Caki2 (cell line): ENCODE measurements at places on chromosomes 6 and 20. TPM values are rescaled to one million over a fixed set of nuclear protein-coding genes. Genes with fewer than 3 reads are reported as not detected.
A peak's percentile ranks its signal among the peaks of the same experiment; 100 is the strongest.

DNA sequence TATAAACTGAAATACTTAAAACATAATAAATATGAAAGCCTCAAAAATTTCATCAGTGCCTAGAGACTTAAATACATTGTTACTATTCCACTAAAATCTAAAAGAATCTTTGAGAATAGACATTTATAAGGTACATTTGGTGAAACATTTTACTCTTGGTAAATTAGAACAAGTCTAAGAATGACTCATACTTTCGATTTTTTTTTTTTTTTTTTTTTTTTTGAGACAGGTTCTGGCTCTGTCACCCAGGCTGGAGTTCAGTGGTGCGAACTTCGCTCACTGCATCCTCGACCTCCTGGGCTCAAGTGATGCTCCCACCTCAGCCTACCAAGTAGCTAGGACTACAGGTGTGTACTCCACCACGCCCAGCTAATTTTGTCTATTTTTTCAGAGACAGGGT lies 6.4 kb downstream of the FUCA2 start:
- no peak for DNase-seq

DNA sequence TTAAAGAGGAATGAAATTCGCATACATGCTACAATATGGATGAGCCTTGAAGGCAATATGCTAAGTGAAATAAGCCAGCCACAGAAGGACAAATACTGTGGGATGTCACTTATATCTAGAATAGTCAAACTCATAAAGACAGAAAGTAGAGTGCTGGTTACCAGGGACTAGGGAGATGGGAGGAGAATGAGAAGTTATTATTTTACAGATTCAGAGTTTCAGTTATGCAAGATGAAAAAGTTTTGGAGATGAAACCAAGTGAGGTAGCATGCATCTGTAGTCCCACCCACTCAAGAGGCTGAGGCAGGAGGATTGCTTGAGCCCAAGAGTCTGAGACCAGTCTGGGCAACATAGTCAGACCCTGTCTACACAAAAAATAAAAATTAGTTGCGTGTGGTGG lies 82.5 kb upstream of the ARID1B start:
- no peak for DNase-seq

GRCh38 chr20:25301357-25301920 lies 53.6 kb downstream of the PYGB start:
- no peak for DNase-seq

GRCh38 chr6:137892271-137892708 lies 25.2 kb downstream of the TNFAIP3 start:
- DNase-seq, result no peak

DNA sequence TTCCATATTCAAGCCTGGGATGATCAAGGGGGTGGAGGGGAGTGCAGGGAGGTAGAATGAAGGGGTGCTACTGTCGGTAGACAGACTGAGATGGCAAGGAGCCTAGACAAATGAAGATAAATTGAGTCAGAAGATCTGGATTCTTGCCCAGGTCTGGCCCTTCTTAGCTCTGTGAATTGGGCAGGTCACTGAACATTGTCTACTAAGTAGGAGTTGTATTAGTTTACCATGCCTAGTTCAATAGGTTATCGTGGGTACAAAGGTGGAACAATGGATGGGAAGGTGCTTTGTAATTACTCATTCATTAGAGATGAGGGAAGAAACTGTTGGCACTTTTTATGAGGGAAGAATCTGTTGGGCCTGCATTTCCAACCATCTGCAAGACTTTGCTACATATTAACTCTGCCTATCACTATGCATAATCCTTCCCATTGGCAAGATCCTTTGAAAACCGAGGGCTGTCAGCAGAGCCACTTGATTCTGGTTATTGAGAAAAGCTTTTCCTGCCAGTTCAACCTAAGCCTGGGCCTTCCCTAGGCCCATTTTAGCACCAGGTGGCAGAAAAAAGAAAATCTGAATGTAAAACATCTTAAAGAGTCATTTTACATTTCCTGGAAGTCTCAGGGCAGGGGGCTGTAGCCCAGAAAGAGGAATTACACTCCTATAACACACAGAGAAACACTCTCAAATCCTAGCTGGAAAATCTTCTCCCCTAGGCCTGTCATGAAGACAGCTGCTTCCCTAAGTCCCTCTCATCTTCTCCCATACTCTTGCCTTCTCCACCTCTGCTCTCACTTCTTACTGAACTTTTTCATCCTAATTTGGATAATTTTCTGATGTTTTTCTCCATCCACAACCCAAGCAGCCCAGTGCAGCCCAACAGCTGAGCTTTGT lies 103.5 kb downstream of the CD24 start:
- peak; percentile 95 for DNase-seq

GRCh38 chr6:64520050-64520449 lies 884.4 kb downstream of the PHF3 start:
- DNase-seq, result peak; percentile 69

DNA sequence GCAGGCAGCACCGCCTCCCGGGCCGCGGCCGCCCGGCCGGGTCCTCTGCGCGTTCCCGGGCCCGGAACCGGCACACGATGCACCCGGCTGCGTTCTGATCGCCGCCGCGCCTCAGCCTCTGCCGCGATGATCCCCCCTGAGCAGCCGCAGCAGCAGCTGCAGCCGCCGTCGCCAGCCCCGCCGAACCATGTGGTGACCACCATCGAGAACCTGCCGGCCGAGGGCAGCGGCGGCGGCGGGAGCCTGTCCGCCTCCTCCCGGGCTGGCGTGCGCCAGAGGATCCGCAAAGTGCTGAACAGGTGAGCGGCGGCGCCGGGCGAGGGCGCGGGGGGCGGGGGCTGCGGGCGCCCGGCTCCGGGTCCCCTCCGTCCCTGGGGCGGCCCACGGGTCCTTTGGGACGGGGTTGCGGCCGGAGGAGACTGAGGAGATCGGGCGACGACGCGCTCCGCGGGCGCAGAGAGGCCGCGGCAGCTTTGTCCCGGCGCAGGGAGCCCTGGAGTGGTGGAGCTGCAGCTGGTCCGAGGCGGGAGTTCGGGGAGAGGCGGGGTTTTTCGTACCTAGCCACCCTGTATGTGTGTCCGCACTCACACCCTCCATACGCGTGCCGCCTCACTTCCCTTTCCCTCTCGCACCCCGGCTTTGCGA lies 659 bp downstream of the SLC35F1 start:
- DNase-seq, result no peak

DNA sequence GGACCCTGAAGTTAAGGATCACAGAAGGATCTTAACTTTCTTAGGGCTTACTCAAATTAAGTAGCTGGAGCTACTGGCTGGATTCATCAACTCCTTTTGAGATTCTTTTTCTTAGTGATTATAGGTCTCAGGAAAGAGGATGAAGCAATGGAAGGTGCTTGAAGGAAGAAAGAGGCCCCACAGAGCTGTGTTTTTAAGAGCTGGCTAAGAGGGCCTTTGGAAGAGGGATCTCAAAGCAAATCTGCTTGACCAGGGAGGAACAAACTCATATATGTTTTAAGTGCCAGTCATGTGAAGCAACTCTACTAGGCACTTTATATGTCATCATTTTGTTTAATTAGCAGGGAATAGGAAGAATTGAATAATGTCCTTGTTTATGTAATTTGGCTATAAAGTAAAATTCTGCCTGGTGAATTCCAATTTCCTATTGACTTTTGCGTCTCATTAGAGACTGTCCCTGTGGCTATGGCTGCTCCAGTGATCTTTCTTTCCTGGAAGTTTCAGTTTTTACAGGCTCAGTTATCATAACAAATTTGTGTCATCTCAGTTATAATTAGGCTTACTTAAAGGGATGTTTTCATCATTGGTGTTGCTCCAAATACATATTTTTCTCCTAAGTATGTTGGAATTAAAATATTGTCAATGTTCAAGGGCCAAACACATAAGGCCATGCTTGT lies 222.8 kb upstream of the CITED2 start:
- no peak for DNase-seq

DNA sequence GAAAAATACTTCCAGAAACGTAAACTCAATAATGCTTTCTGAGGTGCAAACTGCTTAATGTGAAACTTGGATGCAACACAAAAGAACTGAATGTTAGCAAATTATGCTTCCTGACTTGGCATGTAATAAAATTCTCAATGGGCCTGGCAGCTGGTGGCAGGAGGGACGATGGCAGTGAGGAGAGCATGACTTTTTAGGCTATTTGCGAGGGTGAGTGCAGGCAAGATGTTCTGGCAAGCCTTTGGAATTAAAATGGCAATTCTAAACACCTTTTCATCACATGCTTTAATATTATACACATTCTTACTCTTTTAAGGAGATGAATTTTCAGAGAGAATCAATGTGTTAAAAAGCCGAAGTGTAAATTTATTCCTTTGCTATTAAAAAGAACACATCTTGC lies 224.8 kb upstream of the CDH4 start:
- no peak for DNase-seq

GRCh38 chr6:168194732-168195567 lies 115.9 kb upstream of the FRMD1 start:
- peak; percentile 55 for DNase-seq

DNA sequence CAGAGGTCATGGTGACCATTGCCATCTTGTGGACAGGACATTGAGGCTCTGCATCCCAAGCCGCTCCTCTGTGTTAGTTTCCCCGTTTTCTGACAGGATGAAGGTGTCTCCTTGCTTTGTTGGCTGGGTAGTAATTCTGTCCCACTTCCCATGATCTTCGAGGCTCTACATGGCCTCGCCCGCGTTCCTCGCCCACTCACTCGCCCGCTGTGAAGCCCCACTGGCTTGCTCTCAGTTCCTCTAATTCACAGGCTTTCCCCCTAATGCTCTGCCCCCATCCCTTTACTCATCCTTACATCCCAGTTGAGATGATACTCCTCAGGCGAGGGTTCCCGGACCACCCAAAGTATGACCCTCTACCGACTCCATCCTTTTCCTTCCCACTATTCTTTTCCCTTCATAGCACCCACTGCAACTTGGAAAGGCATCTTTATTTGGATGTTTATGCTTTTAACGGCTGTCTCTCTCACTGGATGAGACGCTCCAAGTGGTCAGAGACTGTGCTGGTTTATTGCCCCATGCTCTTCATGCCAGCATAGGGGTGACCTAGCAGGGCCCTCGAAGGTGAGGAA lies 511 bp upstream of the SLC35B2 start:
- no peak for DNase-seq

DNA sequence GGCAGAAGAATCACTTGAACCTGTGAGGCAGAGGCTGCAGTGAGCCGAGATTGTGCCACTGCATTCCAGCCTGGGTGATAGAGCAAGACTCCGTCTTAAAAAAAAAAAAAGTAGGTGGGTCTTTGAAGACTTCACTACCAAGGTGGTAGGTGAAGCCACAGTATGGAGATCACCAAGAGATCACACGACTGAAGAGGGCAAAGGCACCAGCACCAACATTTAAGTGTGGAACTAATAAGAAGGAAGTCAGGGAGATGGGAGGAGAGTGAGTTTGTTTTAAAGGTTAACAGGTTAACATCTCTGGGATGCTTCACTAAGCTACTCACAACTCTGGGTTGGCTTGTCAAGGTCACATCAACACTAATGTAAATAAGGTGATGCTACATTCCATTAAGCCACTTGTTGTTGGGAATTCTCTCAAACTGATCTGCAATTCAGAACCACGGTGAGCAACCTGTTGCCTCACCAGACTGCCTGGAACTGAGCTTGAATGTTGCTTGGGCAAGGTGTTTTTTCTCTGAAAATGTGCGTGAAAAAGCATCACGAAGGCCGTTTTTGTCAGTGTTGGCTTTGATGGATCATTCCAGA lies 48.7 kb downstream of the KCTD20 start:
- DNase-seq, result peak; percentile 50

DNA sequence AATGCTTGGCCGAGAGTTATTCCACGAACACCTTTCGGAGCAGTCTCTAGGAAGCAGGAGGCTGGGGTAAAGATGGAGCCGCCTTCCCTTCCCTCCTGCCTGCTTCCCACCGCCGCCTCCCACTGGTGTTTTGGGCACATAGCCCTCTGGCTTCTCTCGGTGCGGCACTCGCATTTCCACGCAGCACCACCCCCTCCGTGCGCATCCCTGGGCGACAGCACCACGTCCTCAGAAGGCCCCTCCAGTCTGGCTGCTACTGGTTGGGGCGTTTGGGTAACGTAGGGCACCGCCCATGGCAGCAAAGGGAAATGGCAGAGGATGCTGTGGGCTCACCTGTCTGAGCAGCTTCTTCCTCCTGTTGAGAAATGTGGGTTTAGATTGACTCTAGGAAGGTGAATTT lies 2.4 kb downstream of the COL20A1 start:
- DNase-seq, result no peak

GRCh38 chr6:149891259-149891658 lies 6.7 kb downstream of the RAET1E start:
- DNase-seq, result no peak

- DNase-seq, result peak; percentile 82
Observed at GRCh38 chr6:7697820-7698623, 27.9 kb upstream of the BMP6 start.

- DNase-seq, result no peak
Observed at GRCh38 chr20:10634211-10634610, 39.6 kb downstream of the JAG1 start.

The RAB32 gene
- 129 and 163 TPM in 2 replicates for total RNA-seq

The TGM2 gene
- total RNA-seq, result 144 and 178 TPM in 2 replicates

The CLPSL1 gene
- total RNA-seq, result 2.4 TPM in 1 of 2 replicates, not detected in the other

The PGC gene
- total RNA-seq, result 5.8 TPM in 1 of 2 replicates, not detected in the other

The EBF4 gene
- total RNA-seq, result 9.6 and 12.7 TPM in 2 replicates
